A673 (cell line): ENCODE measurements at places on chromosomes 3 and 15. TPM values are rescaled to one million over a fixed set of nuclear protein-coding genes. Genes with fewer than 3 reads are reported as not detected.

NEIL1 gene
- 3.8 and 11.1 TPM in 2 replicates for total RNA-seq

DNA sequence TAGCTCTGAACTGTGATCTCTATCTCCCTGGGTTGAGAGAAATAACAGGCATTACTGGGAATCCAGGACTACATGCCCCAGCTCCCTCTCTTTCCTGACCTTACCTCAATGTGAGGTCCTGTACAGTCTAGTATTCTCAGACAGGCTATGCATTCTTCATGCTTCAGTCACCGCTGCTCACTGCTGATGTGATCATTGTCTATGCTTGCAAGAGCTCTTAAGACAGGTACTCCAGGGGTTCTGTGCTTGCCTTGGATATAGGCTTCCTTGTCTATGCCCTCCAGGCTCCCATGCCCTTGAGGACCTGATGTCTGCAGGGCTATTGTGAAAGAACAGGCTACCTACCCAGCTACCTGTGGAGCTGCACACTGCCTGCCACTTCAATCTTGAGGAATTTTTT is 183.6 kb downstream of the MBNL1 start:
- no peak for DNase-seq
- no peak overlapping the region for H3K27ac ChIP-seq

- H3K27ac ChIP-seq, result no peak overlapping the region
- no peaks in the 10 kb centered on the region for H3K36me3 ChIP-seq
- no peak for DNase-seq
Observed at GRCh38 chr3:192915722-192916121, 1.9 kb downstream of the MB21D2 start.

DNA sequence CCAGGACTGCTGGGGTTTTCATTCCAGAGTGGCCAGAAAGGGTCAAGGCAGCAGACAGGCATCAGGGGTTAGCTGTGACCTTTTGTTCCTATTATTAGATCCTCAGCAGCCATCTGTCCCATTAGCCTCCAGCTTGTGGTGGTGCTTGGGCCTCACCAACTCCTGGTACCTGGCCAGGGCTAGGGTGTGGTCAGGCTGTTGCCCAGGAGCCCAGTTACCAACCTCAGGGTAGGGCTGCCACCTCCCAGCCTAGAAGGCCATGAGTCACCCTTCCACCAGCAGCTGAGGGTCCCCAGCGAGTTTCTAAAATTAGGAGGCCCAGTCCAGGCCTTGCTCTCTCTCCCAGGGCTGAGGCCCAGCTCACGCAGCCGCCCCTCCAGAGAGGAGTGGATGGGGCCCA is 12.2 kb downstream of the TMEM43 start:
- no peak overlapping the region for H3K27ac ChIP-seq
- DNase-seq, result no peak
- no peaks in the 10 kb centered on the region for H3K27me3 ChIP-seq
- no peaks in the 10 kb centered on the region for H3K4me1 ChIP-seq
- H3K4me3 ChIP-seq, result no peak overlapping the region

TJP1 gene
- total RNA-seq, result 34.7 and 42.9 TPM in 2 replicates

GRCh38 chr15:74387621-74388362 is 20.3 kb upstream of the CYP11A1 start:
- H3K4me3 ChIP-seq, result no peak overlapping the region
- no peaks in the 10 kb centered on the region for H3K27me3 ChIP-seq
- no peaks in the 10 kb centered on the region for H3K36me3 ChIP-seq
- DNase-seq, result no peak

DNA sequence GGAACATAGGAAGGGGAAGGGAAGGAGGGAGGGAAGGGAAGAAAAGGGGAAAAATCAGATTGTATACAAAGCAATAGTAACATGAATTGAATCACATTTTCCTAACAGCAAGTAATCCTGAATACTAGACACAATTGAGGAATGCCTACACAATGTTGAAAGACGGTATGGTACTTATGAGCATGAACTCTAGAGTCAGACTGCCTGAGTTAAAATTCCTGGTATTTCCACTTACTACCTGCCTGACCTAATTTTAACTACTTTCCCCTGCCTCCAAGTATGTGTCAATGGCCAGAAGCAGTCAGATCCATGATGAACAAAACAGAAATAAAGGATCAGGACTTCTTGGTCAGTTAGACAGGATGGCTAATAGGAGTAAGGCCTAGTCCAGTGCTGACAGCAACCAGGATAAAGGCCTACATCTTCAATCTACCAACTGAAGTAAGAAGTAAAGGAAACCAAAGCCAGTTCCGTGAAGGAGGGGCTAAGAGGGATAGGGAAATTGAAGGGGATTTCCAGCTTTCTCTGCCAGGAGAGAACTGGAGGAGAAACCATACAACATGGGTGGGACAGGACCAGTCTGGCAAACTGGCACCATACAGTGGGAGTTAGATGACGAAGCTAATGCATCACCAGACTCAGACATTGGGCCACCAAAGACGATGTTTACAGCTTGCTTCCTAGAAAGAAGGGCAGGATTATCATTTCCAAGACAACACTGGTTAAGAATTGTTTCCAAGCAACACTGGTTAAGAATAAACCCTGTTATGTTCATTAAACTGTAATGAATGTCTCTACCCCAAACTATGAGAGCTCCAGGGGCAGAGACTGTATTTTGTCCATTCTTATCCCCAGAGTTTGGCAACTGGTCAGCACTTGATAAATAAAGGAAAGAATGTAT is 151.6 kb upstream of the UBE2E2 start:
- H3K4me1 ChIP-seq, result no peaks in the 10 kb centered on the region
- no peaks in the 10 kb centered on the region for H3K36me3 ChIP-seq
- H3K27me3 ChIP-seq, result no peaks in the 10 kb centered on the region

DNA sequence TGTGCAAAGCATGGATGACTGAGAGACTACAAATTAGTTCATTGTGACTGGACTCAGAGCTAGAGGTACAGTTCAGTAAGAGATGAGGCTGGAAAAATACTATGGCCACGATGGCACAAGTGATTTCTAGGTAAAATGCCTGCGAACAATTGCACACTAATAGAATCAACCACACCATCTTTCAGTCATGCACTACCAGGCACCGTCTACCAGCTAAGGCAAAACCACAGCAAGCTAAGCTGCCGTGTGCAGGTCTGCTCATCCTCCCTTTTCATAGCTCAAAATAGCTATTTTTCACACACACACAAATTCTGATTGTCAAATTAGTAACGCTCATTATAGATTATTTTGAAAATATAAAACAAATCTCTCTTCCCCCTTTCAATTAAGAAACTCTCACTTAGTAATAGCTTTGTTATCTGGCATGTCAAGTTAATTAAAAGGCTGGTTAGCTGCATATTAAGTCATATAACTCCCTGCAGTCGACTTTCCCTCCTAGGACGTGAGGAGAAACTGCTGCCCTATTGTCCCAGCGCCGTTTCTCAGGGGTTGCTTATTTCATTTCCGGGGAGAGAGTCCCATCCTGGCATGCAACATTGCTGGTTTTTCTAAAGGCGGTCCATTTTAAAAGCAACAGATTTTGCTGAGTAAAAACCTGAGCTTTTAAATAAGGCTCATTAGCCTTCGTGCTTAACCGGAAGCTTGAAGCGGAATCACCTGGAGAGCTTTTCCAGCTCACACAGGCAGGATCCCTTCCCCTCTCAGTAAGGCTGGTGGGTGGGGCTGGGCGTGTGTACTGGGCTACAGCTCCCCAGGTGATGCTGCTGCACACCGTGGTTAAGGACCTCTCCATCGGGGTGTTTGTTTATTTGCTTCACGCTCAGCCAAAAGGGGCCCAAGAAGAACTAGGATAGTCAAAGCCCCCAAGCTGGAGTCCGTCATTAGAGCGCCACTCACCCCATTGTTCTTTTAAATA is 16.9 kb upstream of the MEX3B start:
- no peak for DNase-seq
- no peak overlapping the region for H3K27ac ChIP-seq
- H3K4me1 ChIP-seq, result no peaks in the 10 kb centered on the region
- H3K36me3 ChIP-seq, result no peaks in the 10 kb centered on the region
- no peak overlapping the region for H3K4me3 ChIP-seq
- H3K27me3 ChIP-seq, result peaks cover 33% of the 10 kb centered on the region

NR1I2 gene
- total RNA-seq, result not detected in 2 replicates

DNA sequence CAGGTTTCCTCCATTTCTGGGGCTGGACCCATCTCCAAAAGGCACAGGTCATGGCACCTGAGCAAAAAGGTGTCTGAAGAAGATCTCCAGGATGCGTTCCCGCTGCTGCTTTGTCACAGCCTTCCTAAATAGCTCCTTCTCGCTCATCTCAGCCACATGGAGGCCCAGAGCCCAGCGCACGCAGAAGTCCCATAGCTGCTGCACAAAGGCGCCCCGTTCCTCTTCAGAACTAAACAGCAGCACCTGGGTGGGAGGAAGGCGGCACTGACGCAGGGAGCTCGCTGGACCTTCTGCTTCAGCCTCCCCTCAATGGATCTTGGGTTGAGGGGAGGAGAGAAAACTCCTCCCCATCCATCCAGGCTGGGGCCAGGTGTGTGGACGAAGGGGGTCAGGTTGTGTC is 8.4 kb downstream of the DUOX2 start:
- no peaks in the 10 kb centered on the region for H3K4me1 ChIP-seq
- no peaks in the 10 kb centered on the region for H3K36me3 ChIP-seq
- no peaks in the 10 kb centered on the region for H3K27me3 ChIP-seq
- no peak overlapping the region for H3K27ac ChIP-seq
- H3K4me3 ChIP-seq, result no peak overlapping the region
- no peak for DNase-seq

GRCh38 chr15:63503739-63504246 is 600 bp upstream of the USP3 start:
- no peaks in the 10 kb centered on the region for H3K27me3 ChIP-seq
- H3K4me3 ChIP-seq, result peak overlapping the region; percentile 85
- peak overlapping the region; percentile 82 for H3K27ac ChIP-seq
- no peaks in the 10 kb centered on the region for H3K36me3 ChIP-seq

DNA sequence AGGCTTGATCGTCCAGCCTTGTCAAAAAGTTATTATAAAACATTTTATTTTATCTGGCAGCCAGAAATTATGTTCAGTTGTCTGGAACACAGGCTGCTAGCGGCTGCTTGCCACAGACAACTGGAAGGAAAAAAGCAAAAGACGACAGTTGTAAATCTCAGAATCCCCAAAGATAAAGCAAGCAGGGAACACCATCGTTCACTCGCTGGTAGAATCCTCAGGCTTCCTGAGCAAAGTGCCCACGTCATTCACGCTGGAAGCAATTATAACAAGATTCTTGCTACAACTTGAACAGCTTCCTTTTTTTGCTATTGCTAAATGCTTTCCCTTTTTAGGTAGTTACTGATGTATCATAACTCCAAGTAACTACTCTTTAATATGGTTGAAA is 33.6 kb downstream of the ADAMTS17 start:
- DNase-seq, result no peak
- H3K4me1 ChIP-seq, result no peaks in the 10 kb centered on the region
- no peak overlapping the region for H3K4me3 ChIP-seq
- H3K36me3 ChIP-seq, result no peaks in the 10 kb centered on the region

- no peaks in the 10 kb centered on the region for H3K27me3 ChIP-seq
- no peaks in the 10 kb centered on the region for H3K36me3 ChIP-seq
- H3K4me3 ChIP-seq, result no peak overlapping the region
- no peak for DNase-seq
Observed at GRCh38 chr15:101193806-101194545, 57.9 kb downstream of the CHSY1 start.

SMARCC1 gene
- total RNA-seq, result 126 and 129 TPM in 2 replicates

GRCh38 chr3:107705046-107705445 is 182.3 kb downstream of the BBX start:
- H3K4me1 ChIP-seq, result peaks cover 6% of the 10 kb centered on the region
- DNase-seq, result peak; percentile 31
- no peaks in the 10 kb centered on the region for H3K36me3 ChIP-seq
- H3K4me3 ChIP-seq, result no peak overlapping the region
- no peak overlapping the region for H3K27ac ChIP-seq

CCDC80 gene
- 4.6 and 4.7 TPM in 2 replicates for total RNA-seq

UROC1 gene
- not detected in 2 replicates for total RNA-seq

DNA sequence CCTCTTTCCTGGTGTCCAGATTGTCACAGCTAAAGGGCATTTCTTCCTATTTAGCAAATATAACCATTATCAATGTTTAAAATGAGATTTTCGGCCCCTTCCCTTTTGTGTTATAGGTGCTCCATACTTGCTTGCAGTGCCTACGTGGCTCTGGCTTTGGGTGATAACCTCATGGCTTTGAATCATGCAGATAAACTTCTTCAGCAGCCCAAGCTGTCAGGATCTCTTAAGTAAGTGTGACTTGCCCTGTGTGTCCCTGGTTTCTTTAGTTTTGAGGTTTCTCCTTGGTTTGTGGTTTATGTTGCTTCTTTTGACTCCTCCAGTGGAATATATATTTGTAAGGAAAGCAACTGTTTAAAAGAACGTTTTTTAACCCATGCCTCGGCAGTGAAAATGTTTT is 58.5 kb upstream of the TRIM71 start:
- no peak overlapping the region for H3K4me3 ChIP-seq
- DNase-seq, result no peak
- peaks cover 9% of the 10 kb centered on the region for H3K36me3 ChIP-seq
- no peaks in the 10 kb centered on the region for H3K4me1 ChIP-seq

- H3K4me1 ChIP-seq, result no peaks in the 10 kb centered on the region
- H3K27ac ChIP-seq, result no peak overlapping the region
- H3K36me3 ChIP-seq, result no peaks in the 10 kb centered on the region
Observed at GRCh38 chr15:36758800-36759199, 179.4 kb downstream of the CDIN1 start.

CNTN3 gene
- 1.7 and 2.6 TPM in 2 replicates for total RNA-seq

EOMES gene
- total RNA-seq, result not detected in 2 replicates

GRCh38 chr3:56799251-56799882 is 2.4 kb downstream of the ARHGEF3 start:
- no peaks in the 10 kb centered on the region for H3K4me1 ChIP-seq
- peak; percentile 51 for DNase-seq
- H3K27ac ChIP-seq, result no peak overlapping the region
- H3K36me3 ChIP-seq, result no peaks in the 10 kb centered on the region
- no peak overlapping the region for H3K4me3 ChIP-seq

- H3K27me3 ChIP-seq, result no peaks in the 10 kb centered on the region
- DNase-seq, result no peak
- no peaks in the 10 kb centered on the region for H3K4me1 ChIP-seq
- H3K27ac ChIP-seq, result no peak overlapping the region
- H3K4me3 ChIP-seq, result no peak overlapping the region
Observed at GRCh38 chr3:156172536-156172935, 52.2 kb downstream of the KCNAB1 start.

LRRK1 gene
- 7.7 TPM in 2 replicates for total RNA-seq

DNA sequence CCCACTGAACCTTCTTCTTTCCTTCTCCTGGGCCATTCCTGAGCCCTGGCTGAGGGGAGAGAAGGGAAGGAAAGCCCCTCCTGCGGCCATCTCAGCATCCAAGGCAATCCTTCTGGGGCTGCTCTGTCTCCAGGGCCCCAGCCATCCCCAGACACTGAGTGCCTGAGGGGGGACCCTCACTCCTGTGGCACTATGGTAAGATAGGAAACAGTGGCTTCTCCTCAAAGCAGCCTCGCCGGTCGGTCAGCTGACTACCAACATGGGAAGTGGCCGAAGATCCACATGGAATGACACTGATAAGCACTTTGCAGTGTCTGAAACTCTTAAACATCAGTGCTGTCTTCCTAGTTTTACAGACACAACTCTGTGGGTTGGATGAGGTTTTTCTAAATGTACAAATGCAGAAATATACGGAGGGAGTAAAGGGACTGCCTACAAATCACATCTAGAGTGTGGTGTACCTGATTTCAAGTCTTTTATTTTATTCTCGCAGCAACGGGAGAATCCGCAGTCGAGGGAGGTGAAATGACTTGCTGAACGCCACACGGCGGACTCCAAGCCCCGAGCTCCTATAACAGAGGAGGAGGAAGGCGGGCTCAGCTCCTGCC is 973 bp upstream of the ITPKA start:
- H3K4me3 ChIP-seq, result peak overlapping the region; percentile 53
- no peaks in the 10 kb centered on the region for H3K36me3 ChIP-seq
- peak overlapping the region; percentile 88 for H3K27ac ChIP-seq
- DNase-seq, result no peak
- H3K4me1 ChIP-seq, result peaks cover 10% of the 10 kb centered on the region

- DNase-seq, result no peak
- no peaks in the 10 kb centered on the region for H3K27me3 ChIP-seq
- no peak overlapping the region for H3K27ac ChIP-seq
- no peaks in the 10 kb centered on the region for H3K36me3 ChIP-seq
- H3K4me3 ChIP-seq, result no peak overlapping the region
- H3K4me1 ChIP-seq, result peaks cover 8% of the 10 kb centered on the region
Observed at GRCh38 chr3:8556473-8556869, 54.8 kb downstream of the LMCD1 start.
